ENCODE measurements at places on chromosomes 2 and 18. TPM values are rescaled to one million over a fixed set of nuclear protein-coding genes. Genes with fewer than 3 reads are reported as not detected.

DNA sequence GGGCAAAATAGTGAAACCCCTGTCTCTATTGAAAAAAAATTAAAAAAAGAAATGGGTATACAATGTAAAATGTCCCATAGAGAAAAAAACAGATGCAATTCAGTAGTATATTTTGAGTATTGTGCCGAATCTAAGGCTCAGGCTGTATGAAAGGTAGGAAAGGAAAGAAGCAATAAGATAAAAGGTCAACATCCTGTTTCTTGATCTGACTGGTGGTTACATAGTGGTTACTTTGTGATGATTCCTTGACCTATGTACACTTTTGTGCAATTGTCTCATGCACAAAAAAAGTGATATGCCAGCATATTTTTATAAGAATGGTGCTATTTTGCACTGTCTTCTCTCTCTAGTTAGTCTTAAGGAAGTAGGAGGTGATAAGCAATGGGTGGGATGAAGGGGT, 1333.7 kb upstream of the TMEFF2 start:
- no peak overlapping the region for H3K4me3 ChIP-seq
- H3K36me3 ChIP-seq: no peaks in the 10 kb centered on the region
- H3K27me3 ChIP-seq: no peaks in the 10 kb centered on the region
- no peak overlapping the region for H3K27ac ChIP-seq
- no peak for DNase-seq
- H3K4me1 ChIP-seq: no peaks in the 10 kb centered on the region

GRCh38 chr2:122003196-122003940, 247.9 kb downstream of the TSN start:
- no peak for DNase-seq
- peaks cover 15% of the 10 kb centered on the region for H3K27me3 ChIP-seq
- no peaks in the 10 kb centered on the region for H3K36me3 ChIP-seq
- H3K4me3 ChIP-seq: no peak overlapping the region

- no peak overlapping the region for H3K27ac ChIP-seq
- H3K36me3 ChIP-seq: no peaks in the 10 kb centered on the region
- no peaks in the 10 kb centered on the region for H3K4me1 ChIP-seq
- peaks cover 22% of the 10 kb centered on the region for H3K27me3 ChIP-seq
- H3K4me3 ChIP-seq: no peak overlapping the region
These were observed 152.4 kb downstream of the DYSF start for GRCh38 chr2:71605781-71606241.

DNA sequence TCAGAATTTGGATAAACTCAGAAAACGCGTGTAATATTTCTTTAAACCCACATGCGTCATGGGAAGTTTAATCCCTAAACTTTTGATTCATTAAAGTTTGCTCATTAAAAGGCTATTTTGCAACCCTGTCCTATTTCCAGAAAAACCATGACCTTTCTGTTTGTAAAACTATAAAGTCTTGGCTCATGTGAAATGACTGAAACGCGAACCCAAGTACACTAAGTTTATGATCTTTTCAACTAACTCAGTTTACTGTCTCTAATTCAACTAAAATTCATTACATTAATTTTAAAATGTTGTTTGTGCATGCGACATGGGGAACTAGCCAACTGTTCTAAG, 3.9 kb upstream of the RPL31 start:
- H3K27me3 ChIP-seq: peaks cover 5% of the 10 kb centered on the region
- no peak overlapping the region for H3K27ac ChIP-seq

GRCh38 chr2:21406911-21407310, 283.1 kb downstream of the TDRD15 start:
- no peak overlapping the region for H3K4me3 ChIP-seq
- no peak overlapping the region for H3K27ac ChIP-seq
- DNase-seq: no peak
- H3K36me3 ChIP-seq: no peaks in the 10 kb centered on the region

DNA sequence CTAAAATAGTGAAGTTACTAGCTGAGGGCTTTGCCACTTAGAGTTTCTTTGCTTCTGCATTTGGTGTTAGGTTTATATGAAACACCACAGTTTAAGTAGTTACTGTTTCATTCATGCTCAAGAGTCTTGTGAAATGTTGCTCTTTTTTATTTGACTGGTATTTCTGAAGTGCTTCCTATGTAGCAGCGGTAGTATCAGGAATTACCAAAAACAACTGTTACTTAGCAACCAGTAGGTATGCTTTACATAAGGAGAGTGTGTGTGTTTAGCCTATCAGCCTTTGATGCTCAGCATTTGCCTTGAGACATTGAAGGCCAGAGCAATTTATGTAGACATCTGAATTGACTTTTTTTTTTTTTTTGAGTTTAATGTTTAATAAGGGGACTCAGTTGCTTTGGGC, 3.6 kb downstream of the DIS3L2 start:
- H3K27ac ChIP-seq: no peak overlapping the region
- no peak overlapping the region for H3K4me3 ChIP-seq
- DNase-seq: no peak

- DNase-seq: no peak
- no peak overlapping the region for H3K4me3 ChIP-seq
- H3K4me1 ChIP-seq: no peaks in the 10 kb centered on the region
- H3K27me3 ChIP-seq: peaks cover 25% of the 10 kb centered on the region
- no peak overlapping the region for H3K27ac ChIP-seq
These were observed 18.7 kb downstream of the SMIM21 start for GRCh38 chr18:75408554-75409506.

- no peak overlapping the region for H3K27ac ChIP-seq
- no peaks in the 10 kb centered on the region for H3K4me1 ChIP-seq
- H3K4me3 ChIP-seq: no peak overlapping the region
These were observed 439.1 kb upstream of the ID2 start for GRCh38 chr2:8242739-8243138.

- no peaks in the 10 kb centered on the region for H3K4me1 ChIP-seq
- H3K4me3 ChIP-seq: no peak overlapping the region
- no peak overlapping the region for H3K27ac ChIP-seq
- no peaks in the 10 kb centered on the region for H3K27me3 ChIP-seq
These were observed 118.8 kb upstream of the DAPL1 start for GRCh38 chr2:158676295-158676694.

DNA sequence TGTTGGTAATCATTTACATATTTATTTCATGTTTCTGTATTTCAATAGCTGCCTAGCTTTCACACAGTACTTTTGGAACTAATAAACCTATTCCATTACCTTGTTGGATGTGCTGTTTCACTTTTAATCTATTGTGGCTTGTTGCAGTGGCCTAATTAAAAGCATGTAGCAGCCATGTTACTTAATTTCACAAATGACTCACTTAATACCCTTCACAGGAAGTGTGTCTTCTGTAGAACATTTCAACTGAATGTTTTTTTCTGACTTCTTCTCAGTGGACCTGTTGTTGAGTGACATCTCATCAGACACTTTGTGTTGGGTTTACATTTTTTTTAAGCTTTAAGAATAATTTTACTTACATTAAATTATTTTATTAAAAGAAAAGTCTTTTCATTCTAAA, 260.5 kb upstream of the THUMPD2 start:
- H3K4me3 ChIP-seq: no peak overlapping the region
- no peak overlapping the region for H3K27ac ChIP-seq
- H3K4me1 ChIP-seq: no peaks in the 10 kb centered on the region
- no peak for DNase-seq
- H3K36me3 ChIP-seq: no peaks in the 10 kb centered on the region

DNA sequence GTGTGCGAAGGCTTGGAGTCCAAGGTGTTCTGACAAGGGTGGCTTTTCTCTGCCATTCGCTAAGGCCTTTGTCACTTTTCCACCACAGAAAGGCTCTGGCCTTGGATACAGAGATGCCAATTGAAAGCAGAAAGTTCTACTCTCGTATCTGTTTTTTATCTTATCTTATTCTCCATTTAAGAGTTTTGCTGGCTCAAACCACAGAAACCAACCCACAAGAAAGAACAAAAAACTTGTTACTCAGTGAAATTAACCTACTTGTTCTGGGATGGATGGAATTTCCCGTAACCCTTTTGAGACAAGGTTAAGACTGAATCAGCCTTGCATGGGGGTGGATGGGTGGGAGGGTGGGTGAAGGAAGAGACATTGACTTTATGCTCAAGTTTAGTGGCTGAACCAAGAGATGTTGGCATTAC, 221.7 kb downstream of the CDH20 start:
- no peak overlapping the region for H3K27ac ChIP-seq
- no peak for DNase-seq
- H3K27me3 ChIP-seq: peaks cover 8% of the 10 kb centered on the region
- no peaks in the 10 kb centered on the region for H3K4me1 ChIP-seq

DNA sequence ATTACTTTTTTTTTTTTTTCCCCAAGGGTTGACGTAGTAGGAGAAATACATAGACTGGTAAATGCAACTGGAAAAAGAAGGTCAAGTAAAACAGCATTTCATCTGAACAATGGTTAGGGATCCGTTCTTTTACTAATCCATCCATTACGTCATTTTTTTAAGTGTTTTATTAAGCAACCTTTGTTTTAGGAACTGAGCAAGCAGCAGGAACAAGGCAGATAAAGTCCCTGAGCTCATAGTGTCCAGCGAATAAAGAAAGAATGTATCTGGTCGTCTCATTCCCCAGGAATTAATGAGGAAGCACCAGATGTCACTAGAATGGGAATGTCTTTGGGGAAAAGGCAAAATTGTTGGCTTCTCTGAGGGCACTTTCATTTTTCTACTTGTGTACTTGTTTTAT, 842.4 kb downstream of the TDRD15 start:
- H3K36me3 ChIP-seq: no peaks in the 10 kb centered on the region
- H3K27me3 ChIP-seq: no peaks in the 10 kb centered on the region
- no peak for DNase-seq
- no peak overlapping the region for H3K27ac ChIP-seq
- H3K4me3 ChIP-seq: no peak overlapping the region

DNA sequence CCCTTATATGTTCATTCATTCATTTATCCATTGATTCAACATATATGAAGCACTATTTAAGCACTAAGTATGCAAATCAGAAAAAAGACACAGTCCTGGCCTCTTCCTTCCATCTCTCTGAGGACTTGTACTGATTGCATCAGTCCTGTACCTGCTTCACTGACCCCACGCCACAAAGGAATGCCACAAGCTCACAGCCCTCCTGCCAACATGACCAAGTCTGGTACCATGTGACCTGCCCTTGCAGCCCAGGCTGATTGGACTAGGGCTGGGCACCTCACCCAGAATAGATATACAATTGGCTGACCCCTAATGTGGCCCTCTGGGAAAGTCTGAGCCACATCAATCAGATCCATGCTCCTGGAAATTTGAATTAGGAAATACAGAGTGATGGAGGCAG, 196.6 kb downstream of the AGPS start:
- H3K27me3 ChIP-seq: peaks cover 15% of the 10 kb centered on the region
- no peaks in the 10 kb centered on the region for H3K4me1 ChIP-seq
- no peaks in the 10 kb centered on the region for H3K36me3 ChIP-seq

DNA sequence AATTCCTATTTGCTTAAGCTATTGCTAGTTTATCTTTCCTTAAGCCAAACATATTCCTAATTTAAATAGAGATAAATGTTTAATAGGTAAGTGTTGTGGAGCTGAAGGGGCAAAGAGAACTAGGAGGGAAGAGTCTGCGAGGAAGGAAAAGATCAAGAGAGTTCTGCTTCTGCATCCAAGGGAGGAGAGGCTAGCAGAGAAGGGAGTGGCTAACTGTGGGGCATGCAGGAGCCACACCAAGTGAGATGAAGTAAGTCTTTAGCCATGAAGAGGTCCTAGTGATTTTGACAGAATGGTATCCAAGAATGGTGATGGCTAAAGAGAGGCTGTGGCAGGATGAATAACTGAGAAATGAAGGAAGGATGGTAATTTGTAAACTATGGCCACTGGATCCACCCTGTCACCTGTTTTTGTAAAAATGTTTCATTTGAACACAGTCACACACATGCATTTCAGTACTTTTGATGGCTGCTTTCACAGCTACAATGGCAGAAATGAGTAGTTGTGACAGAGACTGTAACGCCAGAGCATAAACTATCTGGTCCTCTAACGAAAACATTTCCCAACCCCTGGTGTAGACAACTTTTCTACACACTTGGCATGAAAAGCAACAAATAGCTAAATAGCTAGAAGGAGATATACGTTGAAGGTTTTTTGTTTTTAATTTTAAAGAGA, 15.6 kb downstream of the TPGS2 start:
- no peak overlapping the region for H3K4me3 ChIP-seq
- peaks cover 7% of the 10 kb centered on the region for H3K36me3 ChIP-seq
- H3K4me1 ChIP-seq: peaks cover 3% of the 10 kb centered on the region
- no peaks in the 10 kb centered on the region for H3K27me3 ChIP-seq
- H3K27ac ChIP-seq: no peak overlapping the region

DNA sequence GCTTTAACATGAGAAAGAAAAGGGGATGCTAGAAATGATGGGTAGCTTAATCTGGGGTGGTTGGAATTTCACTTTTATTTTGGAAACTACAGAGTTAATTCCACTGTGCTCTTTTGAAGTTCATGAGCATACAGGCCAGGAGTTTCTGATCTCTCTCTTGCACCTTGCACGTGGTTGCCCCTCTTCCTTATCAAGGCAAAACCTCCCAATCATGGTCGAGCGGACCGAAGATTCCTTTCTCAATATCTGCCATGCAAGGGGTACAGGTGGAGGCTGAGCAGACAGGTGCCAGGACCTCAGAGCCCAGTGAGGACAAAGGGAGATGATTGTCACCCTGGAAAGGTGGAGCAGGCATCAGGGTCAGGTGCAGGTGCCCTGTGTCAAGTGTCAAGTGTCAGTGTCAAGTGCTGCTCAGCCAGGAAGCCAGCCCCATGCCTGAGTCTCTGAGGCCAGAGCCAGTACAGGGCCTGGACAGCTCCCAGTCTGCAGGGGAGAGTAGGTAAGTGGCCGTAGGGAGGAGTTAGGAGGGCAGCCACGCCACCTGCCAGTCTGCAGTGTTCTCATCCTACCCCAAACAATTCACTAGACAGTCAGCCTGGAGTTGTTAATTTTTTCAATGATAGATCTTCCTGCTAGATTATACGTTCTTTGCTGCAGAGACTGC, 42.2 kb downstream of the LPIN1 start:
- H3K27ac ChIP-seq: no peak overlapping the region
- H3K27me3 ChIP-seq: no peaks in the 10 kb centered on the region
- DNase-seq: no peak

DNA sequence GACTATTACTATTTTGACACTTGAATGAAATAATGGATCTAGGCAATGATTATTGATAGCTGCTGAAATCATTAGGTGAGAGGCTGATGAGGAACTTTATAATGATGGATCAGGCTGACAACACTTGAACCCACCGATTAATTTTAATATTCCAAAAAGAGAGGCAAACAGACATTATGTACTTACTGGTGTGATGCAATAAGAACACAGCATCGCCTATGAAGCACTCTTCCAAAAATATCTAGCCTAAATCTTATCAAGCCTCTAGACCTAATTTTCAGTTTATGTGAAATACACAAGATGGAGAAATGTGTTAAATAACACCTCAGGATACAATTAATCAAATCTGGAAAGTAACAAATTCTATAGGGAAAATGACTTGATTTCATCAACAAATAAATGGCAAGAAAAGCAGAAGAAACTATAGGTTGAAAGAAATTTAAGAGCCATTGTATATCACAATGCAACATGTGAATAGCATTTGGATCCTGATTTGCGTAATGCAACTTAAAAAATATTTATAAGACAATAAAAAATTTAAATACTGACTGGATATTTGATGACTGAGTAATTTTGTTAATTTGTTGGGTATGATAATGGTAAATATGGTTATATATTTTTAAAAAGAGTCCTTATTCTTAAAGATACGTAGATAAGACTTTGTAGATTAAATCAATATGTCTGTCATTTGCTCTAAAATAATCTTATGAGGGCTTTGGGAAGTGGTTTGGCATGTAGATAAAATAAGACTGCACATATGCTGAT, 17.2 kb upstream of the SSB start:
- H3K4me3 ChIP-seq: no peak overlapping the region
- H3K4me1 ChIP-seq: no peaks in the 10 kb centered on the region
- H3K27me3 ChIP-seq: peaks cover 4% of the 10 kb centered on the region
- no peak overlapping the region for H3K27ac ChIP-seq

The BIN1 gene
- polyA plus RNA-seq: 144 TPM

The ACTR2 gene
- 395 TPM for polyA plus RNA-seq

The LOXL3 gene
- not detected for polyA plus RNA-seq

The CHRNG gene
- polyA plus RNA-seq: not detected

Data from naive B cell (primary cell).